ENCODE measurements at places on chromosomes 1 and 21.

- DNase-seq = no peak
Measured at GRCh38 chr1:57411262-57411661, 12.6 kb downstream of the DAB1 start.

DNA sequence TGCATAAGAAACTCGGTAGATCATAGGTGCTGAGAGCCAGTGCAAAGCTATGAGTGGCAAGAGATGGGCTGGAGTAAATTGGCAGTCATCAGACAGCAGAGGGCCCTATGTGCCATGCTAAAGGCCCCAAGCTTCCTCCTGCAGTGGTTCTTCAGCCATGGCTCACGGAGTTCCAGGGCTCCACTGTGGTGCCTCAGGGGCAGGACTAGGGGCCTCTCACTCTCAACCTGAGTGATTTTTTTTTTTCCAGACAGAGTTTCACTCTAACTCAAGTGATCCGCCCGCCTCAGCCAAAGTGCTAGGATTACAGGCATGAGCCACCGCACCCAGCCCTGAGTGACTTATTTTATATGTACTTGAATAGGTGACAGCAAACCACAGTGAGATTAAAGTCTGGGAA lies 10.4 kb upstream of the GJA8 start:
- no peak for DNase-seq

- no peak for DNase-seq
Measured at GRCh38 chr1:62428351-62428750, 8.5 kb upstream of the USP1 start.

- DNase-seq = no peak
Measured at GRCh38 chr1:145758116-145758515, 38.8 kb downstream of the CD160 start.

GRCh38 chr1:37561133-37562132 lies 4.7 kb downstream of the DNALI1 start:
- peak; percentile 1 for DNase-seq

DNA sequence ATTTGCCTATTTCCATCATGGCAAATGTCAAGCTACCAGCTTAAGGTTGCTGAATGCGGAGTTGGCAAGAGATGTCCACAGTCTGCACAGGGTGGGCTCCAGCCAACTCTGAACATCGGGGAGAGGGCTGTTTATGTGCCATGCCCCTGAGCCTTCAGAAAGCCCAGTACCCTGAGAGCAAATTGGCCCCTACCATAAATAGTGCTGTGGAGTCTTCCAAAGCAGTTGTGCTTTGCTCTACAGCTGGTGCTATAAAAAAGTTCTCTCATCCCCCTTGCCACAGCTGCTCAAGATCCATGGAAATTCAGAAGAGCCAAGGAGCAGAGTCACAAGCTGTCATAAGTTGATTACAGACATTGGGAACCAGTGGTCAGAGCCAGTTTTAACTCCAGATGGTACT lies 85.6 kb upstream of the CLDN14 start:
- no peak for DNase-seq

DNA sequence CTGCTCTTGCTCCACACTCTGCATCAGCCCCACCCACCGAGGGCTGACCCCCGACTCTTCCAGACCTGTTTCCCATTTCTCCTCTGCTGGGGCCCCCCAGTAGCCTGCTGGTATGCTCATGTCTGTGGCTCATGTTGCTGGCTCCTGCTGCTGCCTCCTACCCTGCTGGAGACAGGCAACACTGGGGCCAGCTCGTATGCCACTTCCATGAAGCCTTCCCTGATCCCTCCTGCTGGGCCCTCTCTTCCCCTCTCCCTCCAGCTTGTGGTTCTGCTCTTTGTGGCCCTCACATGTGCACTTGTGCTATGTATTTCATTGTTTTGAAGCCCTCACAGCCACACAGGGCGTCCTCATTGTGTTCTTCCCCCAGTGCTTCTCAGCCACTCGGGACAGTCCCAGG lies 40.5 kb downstream of the CNN3 start:
- no peak for DNase-seq

GRCh38 chr1:203143641-203144040 lies 16.1 kb downstream of the ADORA1 start:
- no peak for DNase-seq

- DNase-seq = no peak
Measured at GRCh38 chr1:37676281-37677142, 15.8 kb upstream of the CDCA8 start.

GRCh38 chr1:177793900-177794299 lies 176.0 kb downstream of the SEC16B start:
- no peak for DNase-seq

- no peak for DNase-seq
Measured at GRCh38 chr1:34155860-34156259, 9.2 kb downstream of the CSMD2 start.

DNA sequence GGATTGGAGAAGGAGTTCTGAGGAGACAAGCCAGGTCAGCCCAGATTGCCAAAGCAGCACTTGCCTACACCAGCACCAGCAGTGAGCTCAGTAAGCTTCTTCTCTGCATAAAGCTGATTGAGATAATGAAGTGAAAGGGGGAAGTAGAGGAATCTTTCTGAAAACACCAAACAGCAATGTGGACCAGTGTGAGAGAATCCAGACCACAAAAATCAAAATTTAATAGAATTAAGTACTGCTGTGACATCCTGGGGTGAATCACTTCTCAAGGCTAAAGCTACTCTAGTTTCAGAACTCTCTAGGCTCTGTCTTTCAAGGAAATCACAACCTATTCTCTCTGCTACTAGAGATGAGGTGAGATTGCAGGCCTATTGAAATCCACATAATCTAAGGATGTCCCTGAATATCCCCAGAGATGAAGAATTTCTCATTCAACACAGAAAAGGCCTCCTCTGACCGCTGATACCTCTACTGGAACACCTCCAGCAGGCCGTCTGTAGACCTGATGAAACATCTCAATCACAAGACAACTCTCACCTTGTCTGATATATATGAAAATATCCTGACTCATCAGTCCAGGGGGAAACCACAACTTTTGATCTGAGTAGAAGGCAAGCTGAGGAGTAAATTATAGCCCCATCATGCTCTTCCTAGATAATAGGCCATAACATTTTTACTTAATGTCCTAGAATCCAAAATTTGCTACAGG lies at the start of gene FCRL4:
Gene FCRL4 (minus strand): TSS at position 127 of the 709 bp plus-strand sequence. CDS start 141 bp downstream, outside the sequence.
- no peak for DNase-seq

- no peak for DNase-seq
Measured at GRCh38 chr1:35598895-35599294, 25.8 kb downstream of the TFAP2E start.

DNA sequence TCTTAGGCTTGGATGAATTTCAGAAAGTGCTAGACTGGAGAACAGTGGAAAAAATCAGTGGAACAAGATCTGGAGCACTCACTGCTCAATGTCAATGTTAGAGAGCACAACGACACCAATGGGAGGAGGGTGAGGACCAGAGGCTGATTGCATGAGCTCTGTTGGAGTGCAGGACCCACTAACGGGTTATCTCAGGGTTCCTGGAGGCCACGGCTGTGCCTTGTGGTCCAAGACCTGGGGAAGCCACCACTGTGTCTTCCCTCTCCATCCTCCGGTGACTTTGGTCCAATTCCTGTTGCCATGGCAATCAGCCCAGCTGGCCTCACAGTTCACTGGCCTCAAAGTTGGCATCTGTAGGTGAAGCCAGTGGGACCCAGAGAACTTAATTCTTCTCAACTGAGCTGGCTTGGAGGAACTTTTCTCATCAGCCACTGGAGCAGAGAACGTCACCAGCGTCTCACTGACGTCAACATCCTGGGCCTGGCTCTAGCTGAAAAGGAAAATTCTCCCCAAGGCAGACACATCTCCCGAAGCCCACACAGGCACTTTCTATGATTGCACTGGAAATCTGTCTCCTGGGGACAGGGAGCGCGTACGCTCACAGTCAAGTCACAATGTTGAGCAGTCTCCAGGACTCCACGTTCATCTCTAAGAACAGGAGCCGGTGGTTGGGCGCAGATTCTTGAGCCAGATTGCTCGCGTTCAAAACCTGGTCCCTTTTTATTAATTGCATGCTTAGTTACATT lies 21.9 kb upstream of the GPR157 start:
- DNase-seq = no peak

DNA sequence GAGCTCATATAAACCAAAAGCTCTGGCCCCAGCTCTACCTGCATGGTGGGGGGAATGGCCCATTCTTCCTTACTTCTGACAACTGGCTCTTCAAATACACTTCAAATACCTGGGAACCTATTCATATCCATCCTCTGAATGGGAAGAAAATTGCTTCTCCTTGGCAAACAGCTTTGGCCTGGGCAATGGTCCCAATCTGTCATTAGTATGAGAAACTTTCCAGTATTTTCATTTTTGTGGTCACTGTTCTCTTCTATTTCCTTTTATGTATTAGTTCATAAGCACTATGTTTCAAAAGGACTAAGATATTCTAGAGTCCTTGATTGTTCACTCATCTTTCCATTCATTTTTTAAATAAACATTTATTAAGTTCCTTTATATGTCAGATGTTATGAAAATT lies 5.2 kb upstream of the HSD3B2 start:
- no peak for DNase-seq

DNA sequence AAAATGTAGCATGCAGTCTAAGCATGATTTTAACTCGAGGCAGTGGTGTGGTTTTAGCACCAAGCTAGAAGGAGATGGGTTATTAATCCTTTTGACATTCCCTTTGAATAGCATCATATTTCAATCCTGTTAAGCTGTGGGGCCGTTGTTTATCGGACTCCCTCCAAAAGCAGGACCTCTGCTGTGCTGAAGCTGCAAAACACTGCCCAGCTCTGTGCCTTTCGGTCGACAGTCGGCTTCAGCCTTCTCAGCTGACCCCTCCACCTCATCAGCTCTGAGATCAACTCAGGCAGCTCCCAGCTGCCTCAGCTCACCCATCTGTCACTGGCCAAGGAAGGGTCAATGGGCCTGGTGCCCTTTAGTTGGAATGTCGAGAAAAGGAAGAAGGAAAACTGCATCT lies 95.5 kb downstream of the KAZN start:
- no peak for DNase-seq

- DNase-seq = no peak
Measured at GRCh38 chr1:39051956-39052355, 25.8 kb downstream of the NDUFS5 start.

GRCh38 chr1:219209578-219209977 lies 35.9 kb downstream of the LYPLAL1 start:
- no peak for DNase-seq

GRCh38 chr1:227883073-227883520 lies 64.6 kb downstream of the WNT9A start:
- DNase-seq = no peak

- DNase-seq = no peak
Measured at GRCh38 chr1:193348091-193348768, 161.8 kb upstream of the B3GALT2 start.

DNA sequence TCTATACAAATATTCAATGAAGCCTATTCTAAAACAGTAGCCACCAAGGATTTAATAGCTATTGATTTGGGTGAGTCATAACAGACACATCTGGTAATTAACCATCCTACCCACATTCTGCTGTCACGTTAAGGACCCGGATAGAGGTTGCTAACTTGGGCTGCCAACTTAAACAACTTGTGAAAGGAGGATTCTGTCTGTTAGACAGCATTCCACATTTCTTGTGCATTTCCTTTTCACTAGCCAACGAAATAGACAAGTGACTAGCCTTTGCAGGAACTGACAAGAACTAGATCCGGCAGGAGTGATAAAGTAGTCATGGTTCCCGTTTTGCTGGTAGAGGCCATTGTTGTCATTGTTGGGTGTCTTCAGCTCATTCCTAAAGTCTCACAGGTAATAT lies 9.5 kb downstream of the DSCAM start:
- DNase-seq = no peak

- DNase-seq = no peak
Measured at GRCh38 chr1:156711011-156711817, 5.8 kb upstream of the CRABP2 start.

DNA sequence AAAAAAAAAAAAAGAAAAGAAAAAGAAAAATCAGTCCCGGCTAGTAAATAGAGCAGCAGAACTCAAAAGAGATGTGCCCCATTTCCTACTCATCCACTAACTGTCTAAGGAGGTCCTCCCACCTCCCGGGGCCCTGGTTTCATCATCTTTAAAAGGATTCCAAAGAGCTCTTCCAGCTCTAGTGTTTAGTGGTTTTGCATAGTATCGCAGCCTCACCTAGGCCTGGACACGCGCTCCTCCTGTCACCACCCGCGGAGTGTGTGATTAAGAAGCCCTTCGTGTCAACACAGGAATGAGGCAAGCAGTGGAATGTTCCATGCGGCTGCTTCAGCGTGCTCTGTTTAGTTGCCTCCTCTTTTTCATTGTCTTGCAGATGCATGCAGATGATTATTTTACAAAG lies 49.0 kb downstream of the LBR start:
- no peak for DNase-seq

- no peak for DNase-seq
Measured at GRCh38 chr1:219564109-219564508, 48.8 kb downstream of the ZC3H11B start.

DNA sequence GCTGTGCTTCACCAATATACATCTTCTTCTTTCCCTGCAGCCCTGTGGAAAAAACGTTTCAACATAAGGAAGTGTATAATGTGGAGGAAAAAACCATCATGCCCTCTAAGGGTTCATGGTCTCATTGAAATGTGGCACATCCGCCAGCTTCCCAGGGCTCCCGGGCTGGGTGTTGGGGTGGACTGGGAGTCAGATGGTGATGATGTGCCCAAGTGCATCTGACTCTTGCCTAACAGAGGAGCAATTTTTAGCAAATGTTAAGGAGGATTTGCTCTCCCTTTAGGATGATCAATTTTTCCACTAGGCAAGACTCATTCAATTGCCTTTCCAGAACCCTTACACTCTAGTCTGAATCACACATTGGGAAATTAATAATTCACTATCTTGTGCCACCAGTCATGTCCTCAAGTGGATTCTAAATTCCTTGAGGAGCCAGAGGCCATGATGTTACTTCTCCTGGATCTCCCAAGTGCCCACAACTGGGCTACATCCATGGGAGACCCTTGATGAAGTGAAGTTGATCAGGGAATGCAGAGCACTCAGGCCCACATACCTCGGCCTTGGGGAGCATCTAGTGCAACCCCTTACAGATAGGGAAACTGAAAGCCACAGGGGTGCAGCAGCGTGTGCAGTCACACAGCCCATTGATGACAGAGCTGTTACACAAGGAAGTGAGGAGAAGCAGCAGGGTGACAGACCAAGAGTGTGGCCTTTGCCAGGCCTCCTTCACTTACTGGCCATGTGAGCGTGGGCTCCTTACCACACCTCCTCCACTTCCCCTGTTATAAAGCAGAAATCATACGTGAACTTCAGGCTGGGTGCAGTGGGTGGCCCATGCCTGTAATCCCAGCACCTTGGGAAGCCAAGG lies 100.0 kb upstream of the SLC44A3 start:
- DNase-seq = no peak

DNA sequence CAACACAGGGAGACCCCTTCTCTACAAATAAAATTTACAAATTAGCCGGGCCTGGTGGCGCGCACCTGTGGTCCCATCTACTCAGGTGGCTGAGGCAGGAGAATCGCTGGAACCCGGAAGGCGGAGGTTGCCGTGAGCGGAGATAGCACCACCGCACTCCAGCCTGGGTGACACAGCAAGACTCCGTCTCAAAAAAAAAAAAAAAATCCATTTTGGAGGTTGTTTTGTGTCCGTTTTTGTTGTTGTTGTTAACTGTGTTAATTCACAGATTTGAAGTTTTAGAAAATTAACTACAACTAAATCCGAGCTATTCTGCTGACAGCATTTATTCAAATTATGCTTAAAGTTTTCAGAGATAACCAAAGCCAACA lies 618 bp downstream of the CLCC1 start:
- peak; percentile 63 for DNase-seq

- DNase-seq = no peak
Measured at GRCh38 chr1:244598611-244599010, 54.3 kb upstream of the DESI2 start.

GRCh38 chr1:25169610-25170009 lies 62.7 kb downstream of the SYF2 start:
- no peak for DNase-seq

- DNase-seq = no peak
Measured at GRCh38 chr1:100045206-100045605, 75.4 kb downstream of the SLC35A3 start.
